Naive thymus-derived CD8-positive, alpha-beta T cell (primary cell): ENCODE measurements at places on chromosomes 1 and 21. TPM values are rescaled to one million over a fixed set of nuclear protein-coding genes. Genes with fewer than 3 reads are reported as not detected.

The PRDM16 gene
- total RNA-seq: not detected

GRCh38 chr1:183186841-183187240 lies 777 bp downstream of the LAMC2 start:
- H3K4me1 ChIP-seq: no peaks in the 10 kb centered on the region
- H3K27me3 ChIP-seq: peaks cover 28% of the 10 kb centered on the region
- H3K27ac ChIP-seq: no peak overlapping the region
- H3K4me3 ChIP-seq: no peak overlapping the region
- H3K36me3 ChIP-seq: no peaks in the 10 kb centered on the region

DNA sequence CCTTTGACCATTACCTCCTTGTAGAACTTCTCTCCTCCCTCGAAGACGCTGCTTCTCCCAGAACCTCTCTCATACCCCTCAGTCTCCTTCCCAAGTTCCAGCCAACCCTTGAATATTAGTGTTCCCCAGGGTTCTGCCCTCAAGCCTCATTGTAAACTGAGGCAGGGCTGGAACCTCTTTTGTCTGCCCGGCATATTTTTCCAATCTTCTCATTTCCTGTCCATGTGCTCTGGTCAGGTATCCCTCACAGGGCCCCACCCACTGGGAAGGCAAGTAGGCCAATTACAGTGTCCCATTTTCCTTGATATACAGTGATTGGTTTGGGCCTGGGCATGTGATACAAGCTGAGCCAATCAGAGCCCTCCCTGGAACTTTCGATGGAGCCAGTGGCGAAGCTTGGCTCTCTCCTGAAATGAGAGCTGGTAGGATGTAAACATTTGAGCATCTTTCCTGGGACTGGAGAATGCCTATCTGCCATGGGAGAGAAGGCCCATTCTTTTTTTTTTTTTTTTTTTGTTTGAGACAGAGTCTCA lies 57.1 kb upstream of the ID3 start:
- peaks cover 94% of the 10 kb centered on the region for H3K4me1 ChIP-seq
- no peak for DNase-seq
- H3K36me3 ChIP-seq: no peaks in the 10 kb centered on the region
- H3K4me3 ChIP-seq: no peak overlapping the region

GRCh38 chr1:84570436-84571149 lies 3.6 kb downstream of the CTBS start:
- peaks cover 43% of the 10 kb centered on the region for H3K36me3 ChIP-seq
- H3K27me3 ChIP-seq: no peaks in the 10 kb centered on the region
- no peak overlapping the region for H3K27ac ChIP-seq

- no peak overlapping the region for H3K27ac ChIP-seq
- H3K36me3 ChIP-seq: no peaks in the 10 kb centered on the region
These were observed 26.7 kb upstream of the RPTN start for GRCh38 chr1:152185544-152186391.

DNA sequence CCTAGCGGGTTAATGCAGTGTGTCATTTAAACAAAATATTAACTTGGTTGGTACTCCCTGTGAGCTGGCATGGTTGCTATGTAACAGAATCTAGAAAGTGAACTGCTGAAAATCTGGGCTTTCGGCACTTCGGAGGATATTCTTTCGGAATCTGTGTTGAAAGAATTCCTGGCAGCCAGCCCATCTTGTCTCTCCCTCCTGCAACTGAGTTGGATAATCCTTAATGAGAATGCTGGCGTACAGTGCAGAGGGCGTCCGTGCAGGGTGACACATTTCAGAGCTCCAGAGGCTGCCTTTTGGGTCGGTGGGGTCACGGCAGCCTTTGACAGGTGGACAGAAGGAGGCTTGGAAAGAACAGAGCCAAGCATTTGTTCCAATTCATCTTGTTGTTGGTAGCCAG lies 3.7 kb downstream of the KAZN start:
- H3K4me1 ChIP-seq: peaks cover 6% of the 10 kb centered on the region
- no peak for DNase-seq
- no peak overlapping the region for H3K27ac ChIP-seq
- H3K27me3 ChIP-seq: peaks cover 60% of the 10 kb centered on the region
